ENCODE measurements at places on chromosomes 1 and 21.
A peak's percentile ranks its signal among the peaks of the same experiment; 100 is the strongest.

GRCh38 chr1:85047144-85047471 lies 1.2 kb downstream of the MCOLN3 start:
- no peak for DNase-seq

DNA sequence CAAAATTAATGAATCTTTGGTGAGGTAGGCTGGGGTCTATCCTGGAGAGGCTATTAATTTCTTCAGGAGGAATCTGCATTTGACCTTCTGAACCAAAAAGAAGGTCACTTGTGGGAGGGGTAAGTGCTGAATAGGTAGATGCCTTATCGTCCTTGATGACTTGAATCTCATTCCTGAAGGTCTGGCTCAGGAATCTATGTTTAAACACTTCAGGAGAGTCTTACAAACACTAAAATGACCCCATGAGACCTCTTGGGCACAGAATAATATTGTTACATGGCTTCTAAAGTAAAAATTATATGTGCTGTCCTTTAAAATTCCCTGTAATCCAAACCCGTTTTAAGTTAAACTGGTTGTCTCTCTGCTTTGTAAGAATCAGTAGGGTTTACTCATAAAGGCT lies 55.0 kb upstream of the FGGY start:
- DNase-seq, result no peak

GRCh38 chr1:177239792-177240191 lies 69.0 kb downstream of the BRINP2 start:
- no peak for DNase-seq

GRCh38 chr1:162023547-162024501 lies at the start of gene OLFML2B:
Gene OLFML2B, minus strand, starts transcription at chr1:162023869. Its CDS starts 439 bp downstream, at chr1:162023430.
- peak; percentile 46 for DNase-seq

DNA sequence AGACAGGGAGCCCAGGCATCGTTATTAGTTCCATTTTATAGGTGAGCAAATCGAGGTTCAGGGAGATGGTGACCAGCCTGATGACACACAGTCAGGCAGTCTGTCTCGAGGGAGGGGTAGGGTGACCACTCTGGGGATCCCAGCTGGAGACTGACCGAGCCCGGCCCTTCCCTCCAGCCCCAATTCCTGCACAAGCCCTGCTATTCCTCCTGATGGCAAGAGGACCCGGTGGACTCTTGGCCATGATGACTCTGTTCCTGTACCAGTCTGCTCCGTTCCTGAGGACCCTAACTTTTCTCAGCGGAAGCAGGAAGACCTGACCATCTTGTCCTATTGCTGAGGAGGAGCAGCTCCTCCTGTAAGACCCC lies 391 bp downstream of the AGT start:
- no peak for DNase-seq

DNA sequence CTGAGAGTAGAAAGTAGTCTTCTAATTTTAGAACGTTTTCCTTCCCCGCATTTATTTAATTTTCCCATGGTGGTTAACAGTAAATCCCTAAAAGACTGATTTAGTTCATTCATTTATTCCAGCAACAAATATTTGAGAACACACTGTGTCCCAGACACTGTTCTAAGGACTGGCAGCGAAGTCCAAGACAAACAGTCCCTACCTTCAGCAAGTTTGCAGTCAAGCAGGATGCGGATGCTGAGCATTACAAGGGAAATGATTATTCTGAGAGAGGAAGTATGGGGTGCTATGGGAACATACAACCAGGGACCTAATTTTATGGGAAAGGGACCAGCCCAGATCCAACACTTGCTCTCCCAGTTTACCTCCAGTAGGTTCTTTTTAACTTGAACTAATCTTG lies 1.2 kb upstream of the C1orf74 start:
- DNase-seq, result no peak

- DNase-seq, result no peak
These were observed 38.6 kb upstream of the SLC35F3 start for GRCh38 chr1:233865902-233866301.

DNA sequence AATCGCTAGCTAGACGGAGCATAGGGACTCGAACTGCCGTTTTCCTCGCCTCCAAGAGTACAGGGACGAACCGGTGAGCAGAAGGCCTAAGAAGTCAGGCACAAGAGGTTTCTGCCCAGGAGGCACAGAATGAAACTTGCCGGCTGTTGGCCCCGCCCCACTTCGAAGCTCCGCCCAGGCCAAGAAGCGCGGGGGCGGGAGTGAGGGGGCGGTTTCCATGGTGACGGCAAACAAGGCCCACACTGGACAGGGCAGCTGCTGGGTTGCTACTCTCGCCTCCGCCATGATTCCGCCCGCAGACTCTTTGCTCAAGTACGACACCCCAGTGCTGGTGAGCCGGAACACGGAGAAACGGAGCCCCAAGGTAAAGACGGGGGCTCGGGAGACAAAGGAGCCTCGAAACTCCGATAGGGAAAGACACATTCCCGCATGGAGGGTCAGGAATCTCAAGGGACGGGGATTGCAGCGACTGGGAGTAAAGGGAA lies at the start of gene DNALI1:
DNALI1 (plus strand) TSS at position 229 of the 485 bp plus-strand sequence; CDS start at position 284, 55 bp downstream.
- DNase-seq, result no peak

DNA sequence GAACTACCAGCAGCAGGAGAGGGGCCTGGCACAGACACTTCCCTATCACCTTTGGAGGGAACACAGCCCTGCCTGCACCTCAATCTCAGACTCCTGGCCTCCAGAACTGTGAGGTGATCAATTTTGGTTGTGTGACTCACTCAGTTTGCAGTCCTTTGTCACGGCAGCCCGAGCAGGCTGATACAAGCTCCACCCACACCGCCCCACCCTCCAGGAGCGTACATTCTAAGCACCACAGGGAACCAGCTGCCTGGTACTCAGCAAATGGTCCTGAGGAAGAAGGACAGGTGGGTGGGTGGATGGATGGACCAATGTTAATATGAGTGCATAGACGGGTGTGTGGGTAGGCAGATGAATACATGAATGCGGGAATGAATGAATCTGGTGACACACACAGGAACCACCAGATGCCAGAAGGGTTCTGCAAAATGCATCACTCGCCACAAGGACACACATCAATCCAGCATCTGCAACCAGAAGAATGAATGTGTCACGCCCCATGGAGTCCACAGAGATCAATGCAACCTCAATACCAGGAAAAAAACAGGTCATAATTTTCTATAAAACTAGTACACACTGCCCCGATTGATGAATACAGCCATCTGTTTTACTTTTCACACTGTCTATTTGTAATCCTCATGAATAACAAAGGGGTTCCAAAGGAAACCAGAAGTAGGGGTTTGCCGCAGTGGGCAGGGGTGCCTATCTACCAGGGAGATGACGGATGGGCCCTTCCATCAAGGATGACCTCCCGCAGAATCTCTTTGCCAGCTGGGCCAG lies 284.5 kb downstream of the NPHP4 start:
- no peak for DNase-seq

- DNase-seq, result no peak
These were observed 222.0 kb downstream of the OMA1 start for GRCh38 chr1:58324558-58324957.

DNA sequence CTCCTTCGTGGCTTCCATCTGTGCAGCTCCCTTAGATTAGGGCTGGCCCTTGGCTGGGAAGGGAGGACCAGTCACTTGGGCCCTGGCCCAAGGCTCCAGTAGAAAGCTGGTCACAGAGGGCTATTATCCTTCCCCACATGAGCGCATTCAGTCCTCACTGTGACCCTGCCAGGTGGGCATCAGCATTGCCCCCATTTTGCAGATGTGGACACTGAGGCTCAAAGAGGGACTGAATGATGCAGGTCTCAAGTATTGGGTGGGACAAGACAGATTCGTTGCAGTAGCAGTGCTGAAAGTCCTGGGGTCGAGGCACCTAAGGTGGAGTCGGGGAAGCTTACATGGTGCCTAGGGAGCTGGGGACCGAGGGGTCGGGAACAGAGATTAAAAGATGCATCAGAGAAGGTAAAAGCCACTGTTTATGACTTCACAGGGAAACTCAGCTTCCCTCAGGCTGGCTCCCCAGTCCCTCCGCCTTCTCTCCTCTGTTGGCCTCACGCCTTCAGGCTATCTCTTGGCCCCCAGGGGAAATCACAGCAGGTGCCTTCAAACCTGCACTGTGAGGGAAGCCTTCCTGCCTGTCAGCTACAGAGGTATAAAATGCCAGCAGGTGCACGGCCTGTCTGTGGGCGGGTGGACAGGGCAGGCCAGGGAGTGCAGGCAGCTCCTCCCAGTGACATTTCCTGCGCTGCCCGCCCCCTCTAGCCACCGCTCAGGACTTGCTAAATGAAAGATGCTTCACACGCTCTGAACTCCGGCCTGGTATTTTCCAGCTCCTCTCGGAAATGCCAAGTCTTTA lies 178.4 kb downstream of the GRIK3 start:
- DNase-seq, result no peak

DNA sequence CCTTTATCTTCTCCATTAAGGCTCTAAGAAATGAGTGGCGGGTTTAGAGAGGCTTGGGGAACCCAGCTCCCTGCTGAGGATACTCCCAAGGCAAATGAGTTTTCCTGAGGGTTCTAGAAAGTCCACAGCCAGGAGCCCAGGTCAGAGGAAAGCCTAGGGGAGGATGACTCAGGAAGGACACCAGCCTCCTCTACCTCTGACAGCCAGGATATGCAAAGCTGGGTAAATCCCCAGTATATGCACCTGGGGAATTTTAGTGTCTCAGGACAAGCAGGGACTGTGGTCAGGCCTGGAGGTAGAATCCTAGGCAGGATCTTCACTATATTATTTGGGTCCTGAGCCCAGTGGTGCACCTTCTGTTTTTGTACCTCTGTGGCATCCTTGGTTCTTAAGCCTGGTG lies 23.5 kb upstream of the WNT4 start:
- no peak for DNase-seq

DNA sequence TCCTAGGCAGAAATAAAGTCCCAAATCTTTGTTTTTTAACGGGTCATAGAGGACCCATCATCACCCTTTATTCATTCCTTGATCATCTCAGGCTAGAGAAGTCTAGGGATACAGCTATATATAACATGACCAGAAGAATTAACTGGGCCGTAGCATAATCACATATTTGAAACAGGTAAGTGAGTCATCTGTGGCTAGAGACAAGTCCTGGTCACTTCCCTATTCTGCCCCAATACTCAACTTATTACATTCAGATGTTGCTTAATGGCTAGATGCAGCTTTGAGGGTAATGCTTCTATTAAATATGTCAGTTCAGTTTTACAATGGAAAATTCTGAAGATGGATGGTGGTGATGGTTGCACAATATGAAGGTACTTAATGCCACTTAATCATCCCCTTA lies 47.0 kb downstream of the EXO1 start:
- no peak for DNase-seq

- DNase-seq, result no peak
These were observed 18.2 kb upstream of the TCEA3 start for GRCh38 chr1:23442751-23443150.

GRCh38 chr1:227127891-227128290 lies 187.8 kb downstream of the COQ8A start:
- no peak for DNase-seq

DNA sequence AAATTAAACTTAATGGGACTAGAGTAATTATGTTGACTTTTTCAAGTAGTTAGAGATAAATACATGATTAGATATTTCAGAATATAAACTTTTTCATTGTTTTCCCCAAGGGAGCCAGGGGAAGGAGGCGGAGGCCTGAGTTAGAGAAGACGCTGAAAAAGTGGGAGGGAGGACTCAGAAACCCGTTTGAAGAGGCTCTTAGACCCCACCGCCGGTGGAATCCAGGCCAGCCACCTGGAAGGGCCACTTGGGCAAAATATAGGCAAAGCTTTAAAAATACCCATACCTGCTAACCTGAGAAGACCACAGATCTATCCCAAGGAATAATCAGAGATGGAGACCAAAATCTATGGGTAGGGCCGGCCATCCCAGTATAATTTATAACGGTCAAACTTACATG lies 242.6 kb downstream of the PTPRU start:
- no peak for DNase-seq

DNA sequence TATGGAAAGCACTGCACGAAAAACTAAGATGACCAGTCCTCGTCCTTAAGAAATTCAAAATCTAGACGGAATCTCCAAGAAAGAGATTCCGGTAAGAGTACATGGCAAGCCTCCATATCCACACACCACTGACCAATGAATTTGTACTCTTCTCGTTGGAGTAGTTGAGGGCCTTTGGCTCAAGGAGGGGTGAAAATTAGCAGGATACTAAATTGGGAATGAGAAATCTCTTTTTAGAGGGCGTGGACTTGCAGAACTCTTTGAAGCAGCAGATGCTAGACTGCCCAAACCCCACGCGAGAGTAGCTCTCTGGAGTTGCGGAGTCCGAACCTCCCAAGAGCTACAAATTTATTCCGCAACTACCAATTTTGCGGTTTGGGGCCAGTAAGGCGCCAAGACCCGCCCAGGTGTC lies 872 bp upstream of the PPP2R5A start:
- no peak for DNase-seq

DNA sequence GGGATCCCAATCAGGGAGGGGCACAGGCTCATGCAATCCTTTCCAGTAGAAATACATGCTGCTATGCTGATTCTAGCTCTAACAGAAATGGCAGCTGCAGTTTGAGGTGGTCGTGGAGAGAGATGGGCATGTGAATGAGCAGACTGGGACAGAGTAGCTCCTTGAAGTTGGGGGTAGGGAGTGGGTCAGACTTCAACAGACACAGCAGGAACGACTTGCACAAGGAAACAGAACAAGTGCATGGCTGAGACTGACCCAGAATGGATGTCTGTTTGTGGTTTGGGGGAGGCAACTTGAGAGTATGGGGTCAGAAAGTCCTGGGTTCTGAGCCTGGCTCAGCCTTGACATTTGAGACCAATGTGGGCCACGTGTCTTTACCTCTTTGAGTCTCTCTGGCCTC lies 25.1 kb upstream of the TRABD2B start:
- no peak for DNase-seq

GRCh38 chr1:160108888-160109662 lies 6.5 kb upstream of the ATP1A2 start:
- DNase-seq, result no peak

- DNase-seq, result no peak
These were observed 91.8 kb downstream of the DDX20 start for GRCh38 chr1:111847466-111847865.

DNA sequence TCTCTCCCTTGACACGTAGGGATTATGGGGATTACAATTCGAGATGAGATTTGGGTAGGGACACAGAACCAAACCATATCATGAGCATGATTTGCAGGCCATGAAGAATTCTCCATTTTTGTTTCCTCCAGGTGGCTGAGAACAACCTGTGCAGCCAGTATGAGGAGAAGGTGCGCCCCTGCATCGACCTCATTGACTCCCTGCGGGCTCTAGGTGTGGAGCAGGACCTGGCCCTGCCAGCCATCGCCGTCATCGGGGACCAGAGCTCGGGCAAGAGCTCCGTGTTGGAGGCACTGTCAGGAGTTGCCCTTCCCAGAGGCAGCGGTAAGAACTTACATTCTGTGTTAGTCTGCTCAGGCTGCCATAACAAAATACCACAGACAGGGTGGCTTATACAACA lies 9.7 kb downstream of the MX1 start:
- no peak for DNase-seq
